8988T (cell line): ENCODE measurements at places on chromosomes 2 and 18.

DNA sequence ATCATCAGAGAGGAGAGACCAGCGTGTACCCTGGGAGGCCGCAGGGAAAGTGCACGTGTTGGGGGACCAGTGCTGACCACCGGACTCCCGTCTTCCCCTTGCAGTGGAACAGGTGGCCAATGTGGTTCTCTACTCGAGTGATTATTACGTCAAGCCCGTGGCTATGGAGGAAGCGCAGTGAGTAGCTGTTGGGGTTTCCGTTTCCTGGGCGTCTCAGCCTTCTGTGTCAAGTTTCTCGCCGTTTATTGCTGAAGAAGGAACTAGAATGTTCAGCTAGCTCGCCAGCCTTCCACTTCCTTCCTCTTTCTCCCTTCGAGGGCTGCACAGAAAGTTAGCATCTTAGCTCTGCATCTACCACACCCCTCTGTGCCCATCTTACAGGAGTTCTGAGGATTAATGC lies 22.8 kb upstream of the DGKD start:
- no peak for DNase-seq

DNA sequence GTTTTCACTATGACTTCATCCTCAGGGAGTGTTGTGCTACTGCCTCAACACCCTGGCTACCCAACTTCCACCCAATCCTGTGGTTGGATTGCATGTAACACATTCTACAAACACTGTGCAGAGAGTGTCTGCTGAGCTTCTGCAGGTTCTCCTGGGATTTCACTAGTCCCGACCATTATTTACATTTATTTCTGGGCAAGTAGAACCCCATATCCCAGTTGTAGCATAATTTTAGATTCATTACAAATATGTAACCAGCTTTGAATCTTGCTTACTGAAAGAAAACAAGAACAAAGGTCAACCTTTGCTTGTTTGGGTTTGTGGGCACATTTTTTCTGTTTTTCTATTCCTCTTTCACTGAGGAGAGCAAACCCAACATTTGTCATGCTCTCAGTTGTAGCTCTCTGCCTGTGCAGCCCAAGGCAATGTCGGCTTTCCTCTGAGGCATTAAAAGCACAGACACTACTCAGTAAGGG lies 2036.1 kb upstream of the LRRTM1 start:
- DNase-seq: no peak

DNA sequence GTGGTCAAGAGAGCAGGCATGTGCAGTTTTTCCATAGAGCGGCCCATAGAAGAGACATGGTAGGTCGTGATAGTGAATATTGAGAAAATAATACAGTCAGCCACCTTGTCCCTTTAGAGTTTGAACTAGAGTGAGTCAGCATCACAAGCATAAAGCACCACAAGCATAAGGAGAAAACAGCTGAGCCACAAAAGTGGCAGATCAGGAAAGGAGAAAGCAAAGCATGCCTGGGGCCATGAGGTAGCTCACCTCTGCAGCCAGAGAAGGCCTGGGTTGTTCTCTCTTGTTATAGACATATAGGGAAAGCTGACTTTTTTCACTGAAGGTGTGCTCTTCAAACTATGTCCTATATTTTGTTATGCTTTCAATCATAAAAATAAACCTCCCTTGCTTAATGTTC lies 879.0 kb downstream of the DSC3 start:
- DNase-seq: no peak

DNA sequence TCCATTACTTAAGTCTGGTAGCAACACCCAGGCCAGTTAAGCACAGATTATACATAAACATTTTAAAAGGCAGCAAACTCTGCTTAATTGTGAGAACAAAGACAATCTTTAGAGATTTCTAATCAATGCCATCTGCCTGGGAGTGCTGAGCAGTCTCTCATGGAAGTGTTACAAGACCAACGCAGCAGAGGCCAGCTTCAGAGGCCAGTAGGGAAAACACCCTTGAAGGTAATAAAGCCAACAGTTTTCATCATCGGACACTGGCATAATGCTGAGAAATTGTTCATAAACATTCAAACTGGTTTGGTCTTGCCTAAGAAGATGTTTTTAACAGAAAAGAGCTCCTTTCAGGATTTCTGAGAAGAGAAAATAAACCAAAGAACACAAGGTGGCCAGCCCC lies 35.0 kb downstream of the EPB41L3 start:
- DNase-seq: no peak

DNA sequence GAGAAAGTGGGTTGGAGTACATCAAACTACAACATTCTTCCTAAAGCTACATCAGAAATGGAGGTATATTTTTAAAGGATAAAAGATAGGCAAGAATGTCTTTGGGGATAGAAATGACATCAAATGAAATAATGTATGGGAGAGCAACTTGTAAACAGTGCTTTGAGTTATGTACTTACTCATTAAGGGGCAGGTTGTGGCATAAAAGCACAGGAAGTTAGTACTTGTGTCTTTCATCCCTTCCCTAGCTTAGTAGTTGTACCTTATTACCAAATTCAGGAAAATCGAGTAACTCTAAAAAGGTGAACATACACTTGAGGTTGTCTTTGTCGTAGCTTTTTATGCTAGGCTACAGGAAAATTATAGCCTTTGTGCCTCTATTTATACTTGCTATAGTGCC lies 28.9 kb downstream of the PPP1CB start:
- DNase-seq: no peak

GRCh38 chr2:121476684-121477083 lies 54.0 kb upstream of the RNU4ATAC start:
- DNase-seq: no peak

GRCh38 chr18:54918060-54918459 lies 41.2 kb downstream of the CCDC68 start:
- no peak for DNase-seq

GRCh38 chr18:56709463-56709862 lies 58.3 kb downstream of the WDR7 start:
- no peak for DNase-seq

GRCh38 chr18:34740101-34740500 lies 30.0 kb downstream of the DTNA start:
- no peak for DNase-seq

GRCh38 chr2:152510621-152511020 lies 175.6 kb downstream of the FMNL2 start:
- DNase-seq: no peak

DNA sequence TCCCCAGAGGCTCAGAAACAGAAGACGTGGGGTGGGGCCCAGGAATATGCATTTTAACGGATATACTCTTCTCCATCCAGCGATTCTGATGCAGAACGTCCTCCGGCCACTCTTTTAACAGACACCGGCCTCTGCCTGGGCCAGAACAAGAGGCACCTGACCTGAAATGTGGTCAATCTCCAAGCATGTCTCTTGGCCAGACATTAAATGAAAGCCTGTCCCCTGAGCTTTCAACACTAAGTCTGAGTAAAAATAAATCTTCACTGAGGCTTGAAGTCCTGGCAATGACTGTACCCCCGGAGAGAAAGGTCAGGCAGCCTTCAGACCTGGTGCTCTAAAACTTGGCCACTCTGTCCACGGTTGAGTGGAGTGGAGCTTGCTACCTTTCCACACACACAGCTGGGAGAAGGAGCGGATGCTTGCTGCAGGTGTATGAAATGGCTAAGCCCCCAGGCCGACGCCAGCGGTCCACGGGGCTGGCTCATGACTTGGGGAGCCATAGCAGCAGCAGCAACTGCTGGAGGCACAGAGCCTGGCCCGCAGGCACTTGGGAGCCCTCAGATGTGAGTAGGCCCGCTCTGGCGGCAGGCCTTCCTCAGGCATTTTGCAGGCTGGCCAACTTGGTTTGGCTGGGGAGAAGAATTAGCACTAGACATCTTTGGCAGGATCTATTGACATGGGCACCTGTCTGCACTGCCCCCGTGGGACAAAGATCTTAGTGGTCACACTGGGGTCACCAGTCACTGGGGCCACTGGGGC lies 79.7 kb downstream of the TMEM17 start:
- DNase-seq: no peak

DNA sequence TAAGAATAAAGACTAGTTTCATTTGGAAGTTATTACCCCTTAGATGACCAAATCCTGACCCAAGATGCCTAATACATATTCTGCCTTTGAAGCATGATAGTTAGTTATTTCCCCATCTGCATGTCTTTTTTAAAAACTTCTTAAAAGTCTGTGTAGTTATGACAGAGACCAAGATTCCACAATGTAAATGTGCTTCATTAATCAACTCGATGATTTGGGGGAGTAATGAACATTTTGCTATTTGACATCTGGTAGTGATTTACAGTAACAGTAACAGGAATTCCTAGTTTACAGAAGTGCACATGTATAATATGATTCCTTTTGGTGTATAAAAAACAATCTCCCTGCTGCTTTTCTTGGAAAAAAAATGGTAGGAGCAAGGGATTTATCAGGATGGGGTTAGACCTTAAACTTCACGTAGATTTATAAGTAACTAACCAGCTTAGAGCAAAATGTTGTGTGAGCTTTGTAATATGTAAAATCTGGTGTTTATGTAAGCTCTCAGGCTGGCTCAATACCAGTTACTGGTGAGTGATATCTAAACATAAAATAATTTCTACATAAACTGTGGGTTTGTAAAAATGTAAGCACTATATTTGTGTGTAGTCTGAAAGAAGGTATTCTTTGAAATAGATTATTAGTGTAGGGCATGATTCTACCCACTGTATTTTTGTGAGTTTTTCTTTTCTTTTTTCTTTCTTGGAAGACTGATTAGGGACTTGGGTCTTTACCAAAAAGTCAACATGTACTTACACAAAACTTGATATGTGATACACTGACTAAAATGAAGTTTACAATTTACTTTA lies 641.6 kb downstream of the EPHA4 start:
- no peak for DNase-seq

DNA sequence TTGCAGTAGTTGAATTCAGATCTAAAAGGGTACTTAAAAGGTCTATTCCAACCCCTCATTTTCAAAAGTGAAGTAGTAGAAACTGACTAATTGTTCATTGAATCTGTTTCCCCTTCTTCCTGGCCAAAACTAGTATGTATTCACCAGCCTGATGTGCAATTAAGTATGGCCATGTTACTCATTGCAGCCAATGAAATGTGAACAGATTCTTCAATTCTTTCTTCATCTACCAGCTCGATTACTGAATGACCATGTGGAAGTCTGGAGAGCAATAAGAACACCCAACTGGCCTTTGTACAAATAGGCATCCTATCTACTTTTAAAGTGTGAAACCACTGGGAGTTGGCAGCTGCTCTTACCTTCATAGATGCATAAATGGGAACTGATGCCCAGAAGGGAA lies 449.0 kb upstream of the ID2 start:
- no peak for DNase-seq

GRCh38 chr2:47321411-47322031 lies 81.4 kb upstream of the MSH2 start:
- DNase-seq: no peak

DNA sequence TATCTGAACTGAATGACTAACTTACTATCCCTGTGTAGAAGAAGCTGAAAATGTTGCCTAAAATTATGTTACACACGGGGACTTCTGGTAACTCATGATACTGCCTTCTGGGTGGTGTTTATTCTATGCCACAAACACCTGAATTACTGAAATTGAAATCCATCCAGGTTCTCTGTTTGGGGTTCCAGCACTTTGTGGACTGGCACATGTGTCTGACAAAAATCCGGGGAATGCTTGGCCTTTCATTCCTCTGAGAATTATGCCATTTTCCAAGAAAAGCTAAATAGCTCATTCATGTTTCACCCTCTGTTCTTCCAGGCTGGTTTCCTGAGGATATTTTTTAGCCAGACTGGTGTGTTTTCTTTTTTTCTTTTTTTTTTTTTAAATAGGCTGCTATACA lies 59.5 kb upstream of the POU3F3 start:
- no peak for DNase-seq

DNA sequence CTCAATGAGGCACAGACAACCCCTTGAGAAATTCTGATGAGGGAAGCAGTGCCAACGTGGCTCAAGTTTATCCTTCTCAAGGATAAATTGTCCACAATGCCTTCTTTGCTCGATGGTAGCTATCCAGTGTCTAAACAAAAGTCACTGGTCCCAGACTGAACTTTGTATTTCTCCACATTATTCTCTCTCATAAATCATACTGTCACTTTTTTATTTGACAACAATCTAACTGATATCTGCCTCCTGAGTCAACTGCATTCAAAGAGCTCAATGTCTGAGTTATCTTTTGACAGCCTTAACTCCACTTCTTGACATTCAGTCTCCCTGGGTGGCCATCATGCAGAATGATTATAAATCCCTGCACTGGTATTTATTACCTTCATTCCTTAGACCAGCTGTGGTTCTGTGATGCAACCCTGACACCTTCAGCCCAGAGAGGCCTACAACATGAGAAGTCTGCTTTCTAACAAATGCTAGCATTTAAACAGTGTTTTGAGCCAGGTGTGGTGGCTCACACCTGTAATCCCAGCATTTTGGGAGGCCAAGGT lies 38.2 kb downstream of the IMMT start:
- no peak for DNase-seq

GRCh38 chr2:172861656-172862476 lies 126.2 kb downstream of the RAPGEF4 start:
- no peak for DNase-seq

DNA sequence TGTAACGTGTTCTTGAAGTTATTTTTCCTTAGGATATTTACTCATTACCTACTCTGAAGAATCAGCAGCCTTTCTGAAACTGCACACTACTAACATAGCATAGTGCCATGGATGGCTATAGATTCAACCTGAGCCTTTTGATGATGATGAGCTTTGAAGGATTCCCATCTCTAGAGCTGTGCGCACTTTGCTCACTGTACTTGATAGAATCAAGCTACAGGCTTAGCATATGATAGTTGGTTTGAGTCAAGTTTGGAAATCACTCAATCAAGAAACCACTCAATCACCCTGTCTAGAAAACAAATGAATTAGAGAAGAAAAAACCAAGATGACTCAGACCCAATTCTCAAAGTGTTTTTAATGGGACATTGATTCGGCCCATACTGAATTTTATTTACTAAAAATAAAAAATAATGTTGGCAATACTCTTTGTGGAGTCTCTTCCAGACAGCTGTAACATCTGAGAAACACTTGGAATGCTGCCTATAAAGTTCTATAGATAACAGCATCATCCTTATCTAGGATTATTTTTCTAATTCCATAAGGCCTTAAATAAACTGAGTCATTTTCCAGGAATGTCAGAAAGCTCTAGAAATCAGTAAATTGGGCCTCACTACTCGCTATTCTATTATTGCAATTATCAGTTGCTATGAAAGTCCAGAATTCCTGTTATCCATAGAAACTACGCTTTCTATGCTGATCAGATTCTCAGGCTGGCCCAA lies 259.0 kb upstream of the ERBB4 start:
- DNase-seq: no peak

DNA sequence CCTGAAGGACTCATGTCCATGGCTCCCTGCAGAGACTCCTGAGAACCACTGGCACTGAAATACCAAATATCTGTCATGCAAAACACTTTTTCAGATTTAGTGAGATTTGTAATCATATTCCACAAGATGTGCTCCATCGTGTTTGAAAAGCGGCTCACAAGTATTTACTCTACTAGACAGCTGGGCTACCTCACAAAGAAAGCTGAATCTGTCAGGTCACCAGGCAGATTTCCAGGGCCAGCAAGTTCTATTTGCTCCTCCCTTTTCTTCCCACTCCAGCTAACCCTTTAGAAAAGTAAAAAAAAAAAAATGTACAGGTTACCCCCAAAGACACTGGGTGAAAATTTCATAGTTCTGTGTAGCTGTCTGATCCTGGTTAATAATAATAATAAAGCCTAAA lies 22.9 kb downstream of the WIPF1 start:
- DNase-seq: no peak

- DNase-seq: no peak
Observed at GRCh38 chr2:59806486-59806885, 747.0 kb downstream of the BCL11A start.

GRCh38 chr2:183665425-183665824 lies 541.2 kb downstream of the NUP35 start:
- no peak for DNase-seq

GRCh38 chr2:67214585-67215185 lies 182.4 kb upstream of the ETAA1 start:
- no peak for DNase-seq
